Mammary epithelial cell (primary cell): ENCODE measurements at places on chromosomes 2 and 18.

- no peak for DNase-seq
Measured at GRCh38 chr2:101130081-101130480, 21.1 kb downstream of the TBC1D8 start.

GRCh38 chr18:9000733-9001132, 101.8 kb upstream of the NDUFV2 start:
- DNase-seq, result no peak

DNA sequence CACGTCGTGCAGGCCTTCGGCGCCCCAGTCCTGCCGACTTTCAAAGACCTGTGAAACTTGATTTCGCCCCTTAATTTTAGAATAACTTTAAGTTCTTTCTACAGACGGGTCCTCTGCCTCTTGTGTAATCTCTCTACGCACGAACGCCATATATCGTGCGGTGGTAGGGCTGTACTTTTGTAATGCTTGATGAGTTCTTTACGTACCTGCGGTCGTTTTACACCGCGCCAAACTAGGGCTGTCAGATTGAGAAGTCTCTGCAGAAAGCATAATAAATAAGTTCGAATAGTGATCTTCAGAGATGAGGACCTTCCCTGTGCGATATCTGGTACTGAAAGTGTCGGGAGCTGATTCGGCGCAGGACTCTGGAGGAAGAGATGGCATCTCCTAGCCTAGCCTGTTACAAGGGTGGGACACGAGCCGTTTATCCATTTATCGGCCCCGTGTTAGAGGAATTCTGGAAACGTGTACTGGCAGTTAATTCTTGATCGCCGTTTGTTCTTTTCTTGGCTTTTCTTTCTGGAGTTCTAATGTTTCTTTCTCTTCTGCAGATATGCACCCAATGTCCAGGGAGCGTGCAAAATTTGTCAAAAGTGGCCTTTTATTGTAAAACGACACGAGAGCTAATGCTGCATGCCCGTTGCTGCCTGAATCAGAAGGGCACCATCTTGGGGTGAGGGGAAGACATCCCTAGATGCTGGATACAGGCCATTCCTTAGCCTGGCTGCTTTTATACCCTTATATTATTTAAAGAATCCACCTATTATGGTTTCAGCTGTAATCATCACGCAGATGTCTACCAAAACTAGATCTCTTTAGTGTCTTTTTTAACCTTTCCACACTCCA, 781 bp upstream of the SLC5A6 start:
- DNase-seq, result peak; percentile 56

GRCh38 chr2:134660626-134661402, 58.0 kb downstream of the TMEM163 start:
- no peak for DNase-seq

- no peak for DNase-seq
Measured at GRCh38 chr2:127636248-127637235, 9.4 kb upstream of the GPR17 start.

DNA sequence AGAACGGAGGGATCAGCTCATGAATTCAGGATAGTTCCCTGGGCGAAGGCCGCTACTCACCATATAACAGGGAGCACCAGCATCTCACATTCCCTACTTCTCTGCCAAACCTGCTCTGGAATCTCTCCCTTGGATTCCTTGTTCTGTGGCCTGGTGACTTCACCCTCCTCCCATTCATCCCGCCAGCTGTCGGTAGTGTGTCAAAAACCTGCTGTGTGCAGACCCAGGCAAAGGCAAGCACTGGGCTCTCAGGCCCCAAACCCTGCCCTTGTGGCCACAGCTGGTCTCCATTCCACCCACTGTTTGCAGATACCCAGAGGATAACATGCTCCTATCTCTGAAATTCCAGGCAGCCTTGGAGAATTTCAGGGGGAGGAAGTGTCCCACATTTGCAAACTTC, 151.6 kb downstream of the CAPN13 start:
- no peak for DNase-seq

GRCh38 chr2:218816561-218817011, 15.0 kb downstream of the PRKAG3 start:
- no peak for DNase-seq

GRCh38 chr2:225920621-225921220, 521.2 kb downstream of the NYAP2 start:
- no peak for DNase-seq

DNA sequence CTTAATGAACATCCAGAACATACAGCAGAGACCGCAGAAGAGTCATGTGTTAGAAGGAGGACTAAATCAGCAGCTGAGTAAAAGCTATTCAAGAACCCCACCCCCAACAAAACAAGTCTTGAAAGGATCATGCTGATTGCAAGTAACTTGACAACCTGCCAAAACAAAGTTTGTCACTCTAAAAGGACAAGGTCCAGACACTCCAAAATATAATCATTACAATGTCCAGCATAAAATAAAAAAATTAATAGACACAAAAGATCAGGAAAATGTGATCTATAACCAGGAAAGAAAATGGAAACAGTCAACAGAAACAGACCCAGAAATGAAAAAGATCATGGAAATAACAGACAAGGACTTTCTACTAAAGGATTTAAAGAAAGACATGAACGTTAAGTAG, 28.5 kb downstream of the CCDC88A start:
- no peak for DNase-seq
